ENCODE measurements at places on chromosomes 7 and 10.
A peak's percentile ranks its signal among the peaks of the same experiment; 100 is the strongest.

DNA sequence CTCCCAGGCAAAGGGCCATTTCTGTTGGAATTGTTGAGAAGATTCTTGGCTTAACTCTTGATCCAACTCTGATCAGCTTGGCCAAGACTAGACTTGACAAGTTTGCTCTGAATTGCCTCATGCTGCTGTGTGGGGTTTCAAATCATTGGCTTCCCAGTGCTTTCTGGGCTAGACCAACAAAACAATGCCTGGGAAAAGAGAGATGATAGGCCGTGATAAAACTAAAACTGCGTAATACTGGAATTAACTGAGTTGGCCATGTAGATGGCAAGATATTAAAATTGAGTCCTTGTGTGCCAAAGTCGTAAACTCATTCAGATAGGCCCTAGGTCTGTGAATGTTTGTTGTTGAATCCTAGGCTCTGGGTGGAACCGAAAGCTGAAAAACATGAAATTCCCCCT, 222.6 kb downstream of the MGMT start:
- DNase-seq: no peak

GRCh38 chr7:19117091-19117869, at the start of gene TWIST1:
TSS of gene TWIST1 (minus strand) at chr7:19117636. CDS start at chr7:19117321, 315 bp downstream.
- DNase-seq: no peak

- DNase-seq: peak; percentile 6
Measured at GRCh38 chr7:17234030-17234397, 64.4 kb upstream of the AHR start.

DNA sequence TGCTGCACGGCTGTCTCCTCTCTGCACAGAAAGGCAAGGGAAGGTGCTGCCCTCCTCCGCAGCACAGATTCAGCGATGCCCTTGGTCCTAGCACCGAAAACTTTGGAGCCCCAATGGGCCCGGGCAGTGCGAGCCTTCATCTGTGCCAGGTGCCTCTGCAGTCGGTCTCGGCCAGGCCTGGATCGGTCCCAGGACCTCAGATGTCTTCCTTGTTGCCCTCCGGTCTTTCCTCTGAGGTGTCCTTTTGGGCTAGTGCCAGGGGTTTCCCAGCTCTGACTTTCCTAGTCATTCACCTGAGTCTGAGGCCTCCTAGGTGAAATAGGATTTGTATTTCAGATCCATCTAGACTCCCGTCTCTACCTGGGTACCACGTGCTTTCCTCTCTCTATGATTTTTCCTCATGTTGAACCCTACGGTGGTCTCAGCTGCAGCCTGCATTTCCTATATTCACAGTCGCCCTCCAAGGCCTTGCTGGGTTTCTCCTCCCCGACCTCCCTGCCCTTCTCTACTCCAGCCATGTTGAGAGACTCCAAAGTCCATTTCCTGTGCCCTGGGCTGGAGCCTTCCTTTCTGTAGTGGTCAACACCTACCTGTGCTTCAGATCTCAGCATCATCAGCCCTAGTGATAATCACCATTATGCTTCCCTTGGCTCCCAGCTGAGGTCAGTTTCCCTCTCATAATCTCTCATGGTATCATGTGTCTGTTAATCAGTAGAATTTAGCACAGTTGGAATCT, 92.0 kb upstream of the PRSS58 start:
- DNase-seq: no peak

- peak; percentile 20 for DNase-seq
Measured at GRCh38 chr10:80530816-80531215, 6.9 kb upstream of the SH2D4B start.

DNA sequence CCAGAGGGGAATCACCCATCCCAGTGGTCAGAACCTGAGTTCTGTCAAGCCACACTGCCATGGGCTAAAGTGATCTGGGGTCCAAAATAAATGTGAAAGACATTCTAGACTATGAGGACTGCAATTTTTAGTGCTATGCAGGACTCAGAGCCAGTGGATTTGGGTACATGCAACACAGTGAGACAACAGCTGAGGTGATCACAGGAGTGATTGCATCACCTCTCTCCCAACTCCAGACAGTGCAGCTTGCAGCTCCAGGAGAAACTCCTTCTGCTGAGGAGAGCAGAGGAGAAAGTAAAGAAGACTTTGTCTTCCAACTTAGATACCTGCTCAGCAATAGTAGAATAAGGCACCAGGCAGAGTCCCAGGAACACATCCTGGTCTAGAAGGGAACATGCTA, 682.0 kb upstream of the POT1 start:
- no peak for DNase-seq

Data from naive thymus-derived CD8-positive, alpha-beta T cell (primary cell).